ENCODE measurements at places on chromosomes 5 and 9.

DNA sequence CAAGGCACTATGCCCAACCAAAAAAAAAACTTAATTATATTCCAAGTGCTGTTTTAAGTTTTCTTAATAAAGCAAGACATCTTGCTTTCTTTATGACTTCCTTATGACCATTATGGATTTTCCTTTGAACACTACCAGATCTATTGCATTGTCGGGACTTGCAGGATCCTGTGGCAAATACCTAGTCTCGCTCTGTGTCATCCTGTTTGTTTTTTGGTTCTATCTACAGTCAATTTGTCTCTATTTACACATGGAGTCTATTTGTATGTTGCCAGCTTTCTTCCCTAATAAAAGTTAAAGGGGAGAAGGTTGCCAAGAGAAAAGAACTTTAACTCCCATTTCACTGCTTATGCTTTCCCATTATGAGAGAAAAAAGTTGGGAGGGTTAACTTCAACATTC, 4.9 kb downstream of the HINT1 start:
- no peak for DNase-seq

- no peak for DNase-seq
Observed at GRCh38 chr9:87796196-87796595, 70.3 kb downstream of the CTSL start.

GRCh38 chr5:11792621-11793020, 111.6 kb downstream of the CTNND2 start:
- no peak for DNase-seq

DNA sequence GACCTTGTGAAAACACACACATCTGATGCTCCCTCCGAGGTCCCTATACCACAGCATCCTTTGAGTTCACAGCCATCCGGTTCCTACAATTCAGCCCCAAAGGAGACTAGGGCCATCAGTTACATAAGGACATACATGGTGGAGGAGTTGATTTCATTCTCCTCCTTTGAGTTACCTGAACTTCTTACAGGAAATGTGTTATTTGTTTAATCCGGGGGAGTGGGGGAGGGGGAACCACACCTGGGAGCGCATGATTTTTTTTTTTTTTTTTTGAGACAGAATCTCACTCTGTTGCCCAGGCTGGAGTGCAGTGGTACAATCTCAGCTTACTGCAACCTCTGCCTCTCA, 30.7 kb downstream of the SEMA4D start:
- DNase-seq: no peak

GRCh38 chr5:151475388-151475787, 28.0 kb downstream of the SLC36A1 start:
- DNase-seq: no peak

- DNase-seq: no peak
Observed at GRCh38 chr5:10632110-10632761, 68.4 kb downstream of the ANKRD33B start.

- no peak for DNase-seq
Observed at GRCh38 chr9:114735704-114736103, 53.7 kb upstream of the TEX48 start.

- no peak for DNase-seq
Observed at GRCh38 chr5:122933956-122934355, 88.5 kb downstream of the SNX24 start.

- DNase-seq: no peak
Observed at GRCh38 chr5:178588769-178589168, 1.4 kb downstream of the COL23A1 start.

GRCh38 chr9:25602400-25603044, 75.7 kb downstream of the TUSC1 start:
- no peak for DNase-seq
